ENCODE measurements at places on chromosomes 13 and 19.

- no peak for DNase-seq
These were observed 5.2 kb upstream of the STK24 start for GRCh38 chr13:98581971-98582702.

- no peak for DNase-seq
These were observed 67.5 kb upstream of the POSTN start for GRCh38 chr13:37666036-37666435.

GRCh38 chr13:99506634-99507033 lies 5.4 kb downstream of the TM9SF2 start:
- no peak for DNase-seq

GRCh38 chr13:42994878-42995277 lies 2.8 kb upstream of the EPSTI1 start:
- no peak for DNase-seq

- DNase-seq = peak; percentile 78
These were observed 8.2 kb downstream of the RASGRP4 start for GRCh38 chr19:38417544-38418506.

GRCh38 chr19:27971071-27971470 lies 1241.9 kb downstream of the UQCRFS1 start:
- no peak for DNase-seq
